Hematopoietic multipotent progenitor cell treated with erythropoietin and hydrocortisone succinate and interleukin-3 and kit ligand, for 4 days (in vitro differentiated cells): ENCODE measurements at places on chromosomes 3 and 15.

- no peak for DNase-seq
Measured at GRCh38 chr15:39770748-39771689, 11.6 kb downstream of the FSIP1 start.

- DNase-seq = no peak
Measured at GRCh38 chr15:38885471-38885952, 320.9 kb upstream of the RASGRP1 start.

- no peak for DNase-seq
Measured at GRCh38 chr3:118505784-118506183, 528.9 kb downstream of the IGSF11 start.

- no peak for DNase-seq
Measured at GRCh38 chr3:18223974-18224373, 201.2 kb downstream of the SATB1 start.

- no peak for DNase-seq
Measured at GRCh38 chr3:123935830-123936229, 25.2 kb downstream of the CCDC14 start.

DNA sequence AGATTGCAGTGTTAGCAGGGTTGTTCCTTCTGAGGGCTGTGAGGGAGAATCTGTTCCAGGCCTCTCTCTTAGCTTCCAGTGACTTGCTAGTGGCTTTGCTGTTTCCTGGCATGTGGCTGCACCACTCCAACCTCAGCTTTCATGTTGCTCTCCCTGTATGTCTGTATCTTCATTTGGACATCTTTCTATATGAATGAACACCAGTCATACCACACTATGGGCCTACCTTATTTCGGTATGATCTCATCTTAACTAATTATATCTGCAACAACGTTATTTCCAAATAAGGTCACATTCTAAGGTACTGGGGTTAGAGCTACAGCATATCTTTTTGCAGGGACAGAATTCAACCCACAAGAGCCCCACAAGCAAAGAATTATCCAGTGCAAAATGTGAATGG is 356.7 kb upstream of the UMPS start:
- DNase-seq = no peak

GRCh38 chr3:184168363-184169120 is 6.1 kb upstream of the AP2M1 start:
- DNase-seq = no peak
